ENCODE measurements at places on chromosomes 4 and X.

DNA sequence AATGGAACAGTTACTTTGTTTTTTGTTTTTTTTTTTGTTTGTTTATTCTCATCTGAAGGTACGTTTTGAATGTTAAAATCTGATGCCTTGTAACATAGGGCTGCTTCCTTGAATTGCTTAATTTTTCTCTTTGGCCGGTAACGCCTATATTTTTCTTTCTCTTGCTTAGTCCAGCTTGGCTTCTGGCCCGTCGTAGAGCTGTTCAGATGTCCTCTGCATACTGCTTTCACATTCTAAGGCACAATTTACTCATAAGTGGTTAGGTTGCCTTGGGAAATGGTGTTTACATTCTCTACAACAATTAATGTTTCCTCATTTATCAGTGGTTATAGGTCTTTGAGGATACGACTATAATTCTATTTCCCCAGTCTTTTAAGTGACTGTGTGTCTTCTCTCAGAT, 7.9 kb downstream of the NONO start:
- no peak for DNase-seq

- no peak for DNase-seq
Measured at GRCh38 chrX:83892433-83892832, 31.5 kb downstream of the CYLC1 start.

DNA sequence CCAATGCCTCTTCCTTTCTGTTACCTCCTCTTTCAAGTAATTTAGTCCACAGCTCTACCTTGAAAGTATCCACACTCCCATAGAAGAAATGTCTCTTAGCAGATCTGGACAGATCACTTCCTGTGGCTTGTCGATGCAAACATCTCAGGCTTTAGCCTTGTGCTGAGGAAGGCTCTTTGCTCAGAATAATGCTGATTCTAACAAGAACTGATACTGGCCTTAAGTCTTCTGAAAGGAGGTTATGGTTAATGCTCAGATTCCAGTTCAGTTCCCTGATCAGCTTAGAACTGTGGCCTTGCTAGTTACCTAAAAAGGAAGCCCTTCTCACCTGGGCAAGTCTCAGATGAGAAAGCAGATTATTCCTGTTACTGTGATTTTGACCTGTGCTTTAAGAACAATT, 230.1 kb upstream of the FAT4 start:
- no peak for DNase-seq

GRCh38 chrX:4762196-4762595, 1048.7 kb upstream of the PRKX start:
- no peak for DNase-seq

DNA sequence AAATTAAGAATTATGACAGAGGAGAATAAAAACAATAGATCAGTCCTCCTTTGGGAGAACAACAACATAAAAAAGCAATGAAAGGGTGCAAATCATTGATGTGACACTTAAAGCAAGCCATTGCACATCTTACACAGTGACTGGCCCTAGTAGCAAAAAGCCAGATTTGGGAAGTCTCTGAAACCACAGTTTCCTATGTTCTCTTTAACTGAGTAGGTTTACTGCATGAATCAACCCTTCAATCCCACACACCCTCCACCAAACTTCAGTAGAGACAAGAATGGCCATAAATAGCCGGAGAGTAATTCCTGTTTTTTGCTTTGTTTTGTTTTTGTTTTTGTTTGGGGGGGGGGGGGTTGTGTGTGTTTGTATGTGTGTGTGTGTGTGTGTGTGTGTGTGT, 180.8 kb downstream of the VEGFC start:
- no peak for DNase-seq

GRCh38 chr4:155795991-155796390, 37.2 kb downstream of the GUCY1B1 start:
- no peak for DNase-seq

GRCh38 chr4:95426455-95426854, 122.3 kb downstream of the UNC5C start:
- DNase-seq, result no peak

- no peak for DNase-seq
Measured at GRCh38 chr4:8557151-8558076, 22.8 kb upstream of the GPR78 start.

DNA sequence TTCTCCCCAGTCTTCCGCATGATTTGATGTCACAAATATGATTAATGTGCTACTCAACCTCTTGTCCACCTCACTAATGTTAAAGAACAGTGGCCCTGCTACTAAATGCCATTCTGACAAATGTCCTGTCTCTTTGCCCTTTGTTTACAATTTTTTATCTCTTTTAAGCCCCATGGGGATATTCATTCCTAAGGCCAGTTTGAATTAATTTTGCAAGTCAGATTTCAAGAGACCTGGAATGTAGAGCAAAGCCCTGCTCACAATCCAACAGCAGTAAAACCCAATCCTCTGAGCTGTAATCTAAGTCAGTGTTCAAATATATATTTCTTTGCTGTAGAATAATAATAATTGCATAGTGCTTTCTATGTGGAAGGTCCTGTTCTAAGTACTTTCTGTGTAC, 81.2 kb downstream of the LDB2 start:
- DNase-seq, result no peak

DNA sequence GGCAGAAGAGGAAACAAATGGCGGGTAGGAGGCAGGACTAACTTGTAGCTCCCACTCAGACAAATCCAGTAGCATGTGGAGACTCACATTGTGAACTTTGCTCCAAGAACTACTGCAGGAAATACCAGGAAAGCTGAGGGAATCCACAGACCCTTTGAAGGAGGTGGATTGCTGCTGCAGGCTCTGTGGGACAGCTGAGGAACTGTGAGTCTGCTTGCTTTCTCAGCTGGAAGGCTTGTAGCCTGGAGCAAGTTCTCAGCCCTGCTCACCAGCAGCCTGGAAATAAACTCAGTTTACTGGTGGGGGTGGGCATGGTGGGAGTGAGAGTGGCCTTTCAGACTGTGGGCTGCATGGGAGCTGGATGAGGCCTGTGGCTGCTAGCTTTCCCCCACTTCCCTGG, 16.0 kb downstream of the RTL3 start:
- DNase-seq, result no peak

DNA sequence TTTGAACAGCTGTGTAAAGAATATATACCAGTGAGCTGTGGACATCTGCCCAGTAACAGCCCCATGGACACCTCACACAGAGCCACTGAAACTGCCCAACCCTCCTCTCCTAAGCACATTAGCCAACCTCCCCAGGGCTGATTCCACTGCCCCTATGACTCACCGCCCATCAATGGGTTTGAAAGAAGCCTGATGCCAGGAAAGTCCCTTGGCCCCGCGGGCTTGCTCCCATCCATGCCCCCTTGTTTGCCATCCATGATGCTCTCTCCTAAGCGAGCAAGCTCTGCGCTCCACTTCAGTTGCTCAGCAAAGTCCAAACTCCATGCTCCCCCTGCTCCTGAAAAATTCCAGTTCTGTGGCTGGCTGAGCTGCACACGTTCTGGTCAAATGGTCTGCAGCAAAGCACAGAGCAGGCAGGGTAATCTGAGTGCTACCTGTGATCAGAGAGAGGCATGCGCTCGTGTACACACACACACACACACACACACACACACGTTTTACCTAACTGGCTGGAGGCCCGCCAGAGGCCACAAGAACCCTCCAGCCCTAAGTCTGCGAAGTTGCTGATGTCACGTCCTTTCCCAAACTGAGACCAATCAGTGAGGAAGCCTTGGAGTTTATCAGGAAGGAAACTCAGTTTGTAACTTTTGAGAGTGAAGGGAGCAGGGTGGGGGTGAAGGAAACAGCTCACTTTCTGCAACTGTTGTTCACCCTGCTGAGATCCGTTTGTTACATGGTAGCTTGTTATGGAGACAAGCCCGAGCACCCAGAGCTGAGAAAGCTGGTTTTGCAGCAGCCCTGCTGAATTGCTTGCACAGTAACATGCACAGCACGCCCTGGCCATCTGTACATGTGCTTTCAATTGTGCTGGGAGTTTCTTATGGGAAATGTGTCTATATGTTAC, at the start of gene ASB9:
Gene ASB9, minus strand, starts transcription at position 466 of the 904 bp plus-strand sequence. Its CDS starts 209 bp downstream, at position 257.
- peak; percentile 1 for DNase-seq

- no peak for DNase-seq
Measured at GRCh38 chr4:8585186-8585585, 5.0 kb downstream of the GPR78 start.

DNA sequence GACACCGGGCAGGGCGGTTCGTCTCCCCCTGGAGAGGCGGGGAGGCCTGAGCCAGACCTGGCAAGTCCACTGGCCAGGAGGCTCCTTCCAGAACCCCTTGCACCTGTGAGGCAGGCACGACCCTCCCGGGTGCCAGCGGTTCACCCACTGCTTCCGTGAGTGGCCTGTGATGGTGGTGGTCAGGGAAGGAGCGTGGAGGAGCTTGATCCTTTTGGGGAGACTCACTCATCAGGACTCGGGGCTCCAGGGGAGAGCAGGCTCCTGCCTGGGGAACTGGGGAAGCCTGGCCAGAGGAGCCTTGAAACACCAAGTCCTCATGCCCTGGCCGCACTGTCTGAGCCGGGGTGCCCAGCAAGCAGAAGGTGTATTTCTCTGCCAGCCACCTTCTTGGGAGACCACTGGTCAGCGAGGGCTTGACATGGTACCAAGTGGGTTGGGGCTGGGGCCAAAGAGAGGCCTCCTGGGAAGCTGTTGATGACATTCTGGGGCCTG, 860 bp downstream of the FAM50A start:
- no peak for DNase-seq

DNA sequence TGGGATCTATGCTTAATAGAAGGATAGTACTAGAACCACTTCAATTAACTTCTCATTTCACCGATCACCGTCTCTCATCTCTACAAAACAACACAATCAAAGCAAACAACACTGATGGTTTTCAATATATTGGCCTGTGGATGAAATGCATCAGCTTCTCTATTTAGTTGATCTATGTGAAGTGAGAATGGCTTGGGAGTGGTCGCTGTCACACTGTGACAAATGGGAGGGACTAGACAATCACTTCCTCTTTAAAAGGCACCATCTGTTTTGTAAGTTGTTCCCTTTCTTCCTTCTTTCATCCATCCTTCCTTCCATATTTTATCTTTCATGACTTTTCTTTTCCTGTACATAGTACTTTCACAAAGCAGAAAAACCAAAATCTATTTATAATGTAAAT, 23.9 kb upstream of the NWD2 start:
- no peak for DNase-seq

DNA sequence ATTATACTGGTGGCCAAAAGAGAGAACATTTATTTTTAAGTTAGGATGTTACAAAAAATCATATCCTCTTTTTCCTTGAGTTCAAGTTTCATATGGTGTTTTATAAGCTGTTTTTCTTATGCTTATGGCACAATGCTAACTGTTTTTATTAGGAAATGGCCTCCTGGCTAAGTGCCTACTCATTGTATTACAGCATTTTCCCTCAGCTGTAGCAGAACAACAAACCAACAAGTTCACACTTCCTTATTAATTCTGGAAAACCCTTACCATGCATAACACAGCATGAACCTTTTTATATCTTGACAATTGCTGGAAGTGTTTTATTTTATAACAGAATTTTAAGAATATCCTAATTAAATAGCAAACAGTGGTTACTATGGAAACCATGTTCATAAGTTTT, 165.8 kb downstream of the GASK1B start:
- no peak for DNase-seq

DNA sequence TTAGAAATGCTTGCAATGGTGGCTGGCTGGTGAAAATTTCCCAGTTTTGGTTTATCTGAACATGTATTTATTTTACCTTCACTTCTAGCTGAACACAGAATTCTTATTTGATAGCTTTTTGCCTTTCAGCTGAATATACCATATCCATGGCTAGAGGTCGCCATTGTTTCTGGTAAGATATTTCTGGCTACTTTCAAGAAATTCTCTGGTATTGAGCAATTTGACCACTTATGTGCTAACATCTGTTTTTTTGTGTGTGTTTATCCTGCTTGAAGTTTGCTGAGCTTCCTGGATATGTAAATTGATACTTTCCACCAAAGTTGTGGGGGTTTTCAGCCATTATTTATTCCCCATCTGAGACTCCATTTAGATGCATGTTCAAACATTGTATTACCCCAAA, 75.4 kb downstream of the FBXW7 start:
- DNase-seq, result no peak

DNA sequence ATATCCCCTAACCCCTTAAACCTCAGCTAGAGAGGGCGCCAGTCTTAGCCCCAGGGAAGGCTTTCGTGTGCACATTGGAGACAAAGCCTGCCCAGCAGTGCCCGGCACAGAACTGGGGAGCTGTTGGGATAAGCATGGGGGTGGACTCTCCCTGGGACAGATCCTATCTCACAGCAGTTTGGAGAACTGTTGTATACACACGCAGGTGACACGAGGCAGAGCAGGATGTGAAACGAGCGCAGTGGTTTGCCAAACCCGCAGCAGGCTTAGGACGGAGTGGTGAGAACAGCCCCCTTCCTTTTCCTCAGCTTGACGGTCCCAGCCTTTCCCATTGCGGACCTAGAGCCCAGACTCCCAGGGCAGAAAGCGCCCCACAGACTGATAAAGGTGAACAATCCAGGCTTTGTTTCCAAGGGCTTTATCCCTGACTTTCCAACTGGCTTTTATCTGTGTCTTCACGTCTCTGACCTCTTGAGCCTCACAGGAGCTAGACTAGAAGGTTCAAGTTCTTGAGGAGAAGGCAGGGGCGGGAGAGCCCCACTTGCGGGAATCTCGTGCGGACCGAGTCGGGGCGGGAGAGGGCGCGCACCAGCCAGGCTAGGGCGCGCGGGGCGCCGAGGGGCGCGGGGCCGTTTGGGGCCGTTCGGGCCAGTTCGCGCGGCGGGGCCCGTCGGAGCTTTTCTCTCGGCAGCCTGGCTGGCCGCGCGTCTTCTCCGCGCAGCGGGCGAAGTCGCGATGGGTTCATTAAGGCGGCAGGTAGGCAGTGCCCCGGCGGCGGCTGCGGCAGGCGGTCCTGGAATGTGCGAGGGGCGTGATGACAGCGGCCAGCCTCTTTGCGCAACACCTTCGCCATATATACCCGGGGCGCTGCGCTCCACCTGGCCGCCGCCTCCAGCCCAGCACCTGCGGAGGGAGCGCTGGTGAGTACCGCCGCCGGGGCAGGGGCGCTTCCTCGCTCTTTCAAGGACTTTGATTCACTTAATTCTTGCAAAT, at the start of gene SLC34A2:
Gene SLC34A2, plus strand, starts transcription at position 881 of the 993 bp plus-strand sequence. CDS start 6,650 bp downstream, outside the sequence.
- DNase-seq, result no peak

DNA sequence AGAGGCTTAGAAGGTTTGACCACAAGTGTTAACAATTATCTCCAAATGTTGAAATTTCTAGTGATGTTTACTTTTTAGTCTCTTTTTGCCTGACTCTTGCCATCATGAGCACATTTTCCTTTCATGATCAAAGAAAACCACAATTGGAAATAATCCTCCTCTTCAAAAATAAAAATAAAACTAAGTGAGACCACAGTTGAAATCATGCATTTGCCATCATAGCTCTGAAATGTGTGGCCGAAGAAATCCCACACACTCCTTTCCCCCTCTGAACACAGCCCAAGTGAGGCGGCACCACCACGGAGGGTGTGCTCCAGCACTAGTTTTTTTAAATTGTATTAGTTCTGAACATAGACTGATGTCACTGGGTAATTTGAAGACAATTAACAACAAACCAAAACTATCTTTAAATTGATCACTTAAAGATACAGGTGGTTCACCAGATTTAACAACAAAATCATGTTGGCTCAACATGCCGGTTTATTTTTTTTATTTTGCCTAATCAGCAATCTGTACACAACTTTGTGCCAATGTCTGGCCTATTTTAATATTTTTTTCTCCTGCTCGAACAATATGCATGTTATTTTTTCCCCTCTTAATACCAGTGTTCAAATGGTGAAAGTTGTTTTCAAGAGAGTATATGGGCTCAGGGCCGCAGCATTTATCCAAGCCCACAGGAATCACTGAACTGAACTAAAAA, 17.6 kb downstream of the APBB2 start:
- no peak for DNase-seq

- no peak for DNase-seq
Measured at GRCh38 chr4:57632564-57632963, 522.4 kb upstream of the IGFBP7 start.

- DNase-seq, result no peak
Measured at GRCh38 chr4:160835789-160836188, 1328.0 kb downstream of the FSTL5 start.

GRCh38 chr4:76894537-76895255, 3.2 kb downstream of the SOWAHB start:
- no peak for DNase-seq
